ENCODE measurements at places on chromosomes 6 and 20.

GRCh38 chr6:15366003-15366535 lies 120.2 kb downstream of the JARID2 start:
- no peak for DNase-seq

DNA sequence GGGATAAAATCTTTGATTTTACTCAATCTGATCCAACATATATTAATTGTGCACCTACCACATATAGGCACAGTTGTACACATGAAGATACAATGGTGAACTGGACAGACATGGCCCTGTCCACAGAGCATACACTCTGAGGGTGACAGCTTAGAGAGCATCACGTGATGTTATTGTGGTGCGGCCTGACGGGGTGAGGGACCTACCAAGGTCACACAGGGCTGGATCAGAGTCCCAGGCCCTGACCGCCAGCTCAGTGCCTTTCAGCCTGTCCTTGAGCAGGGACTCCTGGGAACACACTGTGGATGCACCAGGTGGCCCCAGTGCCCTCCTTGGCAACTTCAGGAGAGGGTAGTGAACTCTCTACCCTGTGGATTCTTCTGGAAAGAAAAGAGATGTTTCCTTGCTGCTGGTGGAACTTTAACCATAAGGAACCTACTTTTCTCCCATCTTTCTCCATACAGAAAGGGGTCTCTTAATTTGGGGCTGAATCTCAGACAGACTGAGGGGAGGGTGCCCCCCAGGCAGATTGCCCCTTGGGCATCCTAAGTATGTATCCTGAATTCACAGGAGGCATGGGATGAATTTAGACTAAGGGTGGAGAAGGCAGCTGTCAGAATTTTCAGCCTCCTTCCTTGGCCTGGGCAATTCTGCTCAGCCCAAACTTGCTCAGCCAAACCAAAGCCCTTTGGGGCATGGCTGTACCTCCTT lies 26.5 kb downstream of the PCK1 start:
- DNase-seq, result no peak

DNA sequence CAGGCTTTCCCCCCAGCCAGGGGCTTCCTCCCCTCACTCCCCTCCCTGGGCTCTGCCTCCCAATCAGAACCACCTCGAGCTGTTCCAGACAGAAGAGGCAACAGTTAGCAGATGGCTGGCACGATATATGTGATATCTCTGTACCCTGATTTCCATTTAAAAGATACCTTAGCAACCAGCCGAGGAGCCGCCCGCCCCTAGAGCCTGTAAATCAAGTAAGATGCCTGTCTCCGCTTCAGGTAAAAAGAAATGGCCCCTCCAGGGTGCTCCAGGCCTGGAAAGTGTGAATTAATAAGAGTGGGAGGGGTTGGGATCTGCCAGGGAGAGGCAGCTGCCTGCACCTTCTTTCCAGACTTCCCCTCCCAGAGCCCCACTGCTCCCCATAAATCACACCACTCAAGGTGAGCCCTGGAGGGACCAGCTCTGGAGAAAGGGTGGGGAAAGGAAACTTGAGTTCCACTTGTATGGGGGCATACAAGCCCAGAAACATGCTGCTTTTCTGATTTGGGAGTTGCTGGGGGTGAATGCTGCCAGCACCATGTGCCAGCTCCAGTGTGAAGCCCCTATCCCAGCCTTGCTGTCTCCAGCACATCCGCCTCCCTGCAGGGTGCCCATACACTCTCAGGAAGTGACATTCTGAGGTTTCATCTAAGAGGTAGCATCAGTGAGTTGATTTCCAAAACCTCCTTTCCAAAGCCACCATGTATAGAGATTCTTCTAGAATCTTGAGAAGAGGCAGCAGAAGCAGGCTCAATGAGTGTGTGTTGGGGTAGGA lies 148.0 kb downstream of the LRFN2 start:
- DNase-seq, result no peak

- DNase-seq, result no peak
Observed at GRCh38 chr6:7628479-7628878, 38.5 kb downstream of the SNRNP48 start.

Measured in esophagus muscularis mucosa (tissue), 4 donors.